ENCODE measurements at places on chromosomes 12 and 14.

DNA sequence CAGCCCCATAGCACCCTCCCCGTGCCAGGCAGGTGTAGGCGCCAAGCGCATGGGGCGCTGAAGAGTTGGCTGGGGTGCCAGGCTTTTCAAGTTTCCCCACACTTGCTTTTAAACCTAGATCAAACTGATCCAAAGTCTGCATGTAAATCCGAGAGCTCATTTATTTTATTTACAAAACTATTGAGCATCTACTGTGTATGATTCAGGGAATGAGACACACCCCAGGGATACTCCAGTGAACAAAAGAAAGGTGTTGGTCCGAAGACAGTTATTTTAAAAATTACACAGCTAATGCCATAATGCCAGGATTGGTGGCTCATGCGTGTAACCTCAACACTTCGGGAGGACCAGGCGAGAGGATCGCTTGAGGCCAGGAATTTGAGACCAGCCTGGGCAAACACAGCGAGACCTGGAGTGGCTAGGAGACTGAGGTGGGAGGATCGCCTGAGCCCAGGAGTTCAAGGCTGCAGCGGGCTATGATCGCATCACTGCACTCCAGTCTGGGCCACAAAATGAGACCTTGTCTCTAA, 780 bp upstream of the SLC41A2 start:
- no peak for DNase-seq

DNA sequence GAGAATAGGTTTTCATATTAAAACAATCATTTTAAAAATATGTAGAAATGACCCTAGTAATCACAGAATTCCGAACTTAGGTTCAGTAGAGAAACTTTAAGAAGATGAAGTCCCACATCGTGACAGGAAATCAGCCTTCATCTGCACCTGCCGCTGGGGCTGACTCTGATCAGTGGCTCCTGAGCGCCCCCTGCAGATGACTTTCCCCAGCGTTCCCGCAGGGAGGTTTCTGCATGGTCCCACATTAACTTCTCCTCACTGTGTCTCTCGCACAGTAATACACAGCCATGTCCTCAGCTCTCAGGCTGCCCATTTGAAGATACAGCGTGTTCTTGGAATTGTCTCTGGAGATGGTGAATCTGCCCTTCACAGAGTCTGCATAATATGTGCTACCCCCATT, 1131.1 kb downstream of the TMEM121 start:
- peak; percentile 92 for DNase-seq

DNA sequence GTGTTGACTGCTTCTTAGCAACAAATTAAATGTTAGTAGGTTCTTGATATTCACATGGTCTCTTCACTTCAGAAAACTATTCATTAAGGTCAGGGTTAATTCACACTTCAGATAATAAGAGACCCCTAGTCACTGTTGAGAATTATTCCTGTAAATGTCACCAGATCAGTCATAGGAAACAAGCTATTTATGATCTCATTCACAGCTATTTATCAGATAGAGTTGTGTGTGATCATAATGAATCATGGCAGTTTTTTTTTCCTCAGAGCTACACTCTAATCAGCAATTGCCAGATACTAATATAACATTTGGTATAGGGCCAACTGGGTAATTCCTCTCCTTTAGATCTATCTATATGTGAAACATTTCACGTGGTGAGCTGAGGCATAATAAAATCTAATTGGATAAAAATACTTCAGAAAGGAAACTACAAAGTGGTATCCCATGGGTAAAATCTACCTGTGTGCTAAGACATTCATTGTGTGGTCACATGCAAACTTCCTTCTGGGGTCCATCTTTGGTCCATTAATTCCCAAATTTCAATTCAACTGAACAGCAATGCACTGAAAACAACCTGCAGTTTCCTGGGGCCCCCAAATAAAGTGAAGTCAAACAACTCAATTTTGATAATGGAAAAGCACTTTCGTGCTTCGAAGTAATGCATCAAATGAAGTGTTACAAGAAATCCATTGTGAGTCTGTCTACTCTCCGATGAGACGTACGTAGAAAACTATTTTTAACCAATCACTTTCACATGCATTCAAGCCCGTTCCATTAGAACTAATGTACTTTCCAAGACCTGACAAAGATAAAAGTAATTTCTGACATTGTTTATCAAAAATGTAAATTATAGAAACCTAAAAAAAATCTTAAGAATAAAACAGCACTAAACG, 197.0 kb downstream of the ACSS3 start:
- DNase-seq, result no peak

DNA sequence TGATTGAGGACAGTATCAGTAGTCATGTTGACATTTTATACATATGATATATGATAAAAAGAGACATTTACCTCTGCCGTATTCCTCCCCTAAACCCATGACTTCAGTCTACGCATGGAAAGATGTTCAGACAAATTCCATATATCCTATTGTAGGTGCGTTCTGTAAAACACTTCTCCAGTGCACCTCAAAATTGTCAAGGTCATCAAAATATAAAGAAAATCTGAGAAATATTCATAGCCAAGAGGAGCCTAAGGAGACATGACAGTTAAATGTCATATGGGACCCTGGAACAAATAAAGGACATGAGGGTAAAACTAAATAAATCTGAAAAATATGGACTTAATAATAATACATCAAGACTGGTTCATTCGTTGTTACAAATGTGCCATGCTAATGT, 71.5 kb downstream of the CCER1 start:
- DNase-seq, result no peak

GRCh38 chr14:52825085-52825484, 33.7 kb upstream of the GNPNAT1 start:
- no peak for DNase-seq

DNA sequence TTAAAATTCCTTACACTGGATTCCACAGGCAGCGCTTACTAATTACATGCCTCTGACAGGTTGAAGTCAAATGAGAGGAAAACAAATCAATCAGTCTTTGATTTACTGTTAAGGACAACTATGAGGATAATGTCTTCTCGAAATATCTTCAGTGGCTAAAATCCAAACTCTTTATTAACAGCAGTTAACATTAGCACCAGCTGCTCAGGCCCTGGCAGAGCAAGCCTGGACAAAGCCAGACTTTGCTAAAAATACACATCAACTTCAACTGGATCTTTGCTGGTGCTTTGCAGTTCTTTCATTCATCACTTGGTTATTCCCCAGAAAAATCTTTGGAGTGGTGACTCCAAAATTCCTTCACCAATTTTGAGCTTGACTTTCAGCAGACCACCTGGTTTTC, 98.7 kb downstream of the HECTD4 start:
- DNase-seq, result no peak

GRCh38 chr12:2009623-2010022, 5.4 kb upstream of the DCP1B start:
- DNase-seq, result no peak

- peak; percentile 10 for DNase-seq
Measured at GRCh38 chr12:90854136-90854689, 100.8 kb downstream of the CCER1 start.

DNA sequence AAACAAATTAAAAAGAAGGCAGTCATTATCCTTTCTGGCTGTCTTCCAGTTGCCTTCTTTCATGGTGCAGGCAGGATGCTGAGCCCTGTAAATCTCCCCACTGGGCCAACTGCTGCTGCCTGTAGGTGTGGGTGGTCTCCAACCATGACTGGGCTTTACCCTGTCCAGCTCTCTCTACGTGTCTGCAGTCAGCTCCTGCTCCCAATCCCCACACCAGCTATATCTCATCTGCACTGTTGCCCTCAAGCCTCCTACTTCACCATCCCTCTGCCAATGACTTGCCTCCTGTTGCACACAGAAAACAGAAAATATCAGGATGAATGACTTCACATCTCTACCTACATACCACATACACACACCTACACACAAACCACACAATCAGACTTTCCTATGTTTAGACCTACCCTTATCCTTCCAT, 39.7 kb upstream of the PSMA6 start:
- no peak for DNase-seq

GRCh38 chr14:85533861-85534291, 3.9 kb downstream of the FLRT2 start:
- no peak for DNase-seq

DNA sequence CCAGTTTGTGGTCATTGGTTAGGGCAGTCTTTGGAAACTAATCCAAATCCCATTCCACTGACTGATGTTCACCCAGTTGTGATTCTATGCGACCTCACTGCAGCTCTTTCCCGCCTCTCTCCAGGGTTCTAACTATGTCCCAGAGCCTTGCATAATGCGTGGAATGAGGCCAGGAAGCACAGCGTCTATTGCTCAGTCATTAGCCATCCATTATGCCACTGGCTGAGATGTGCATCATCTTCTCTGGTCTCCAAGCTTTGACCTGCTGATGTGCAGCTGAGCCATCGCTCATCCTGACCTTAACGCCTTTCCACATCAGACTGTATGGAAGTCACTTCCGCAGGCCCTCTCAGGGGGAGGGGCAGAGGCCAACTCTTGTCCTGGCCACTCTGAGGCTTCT, 115.4 kb upstream of the VRK1 start:
- no peak for DNase-seq

DNA sequence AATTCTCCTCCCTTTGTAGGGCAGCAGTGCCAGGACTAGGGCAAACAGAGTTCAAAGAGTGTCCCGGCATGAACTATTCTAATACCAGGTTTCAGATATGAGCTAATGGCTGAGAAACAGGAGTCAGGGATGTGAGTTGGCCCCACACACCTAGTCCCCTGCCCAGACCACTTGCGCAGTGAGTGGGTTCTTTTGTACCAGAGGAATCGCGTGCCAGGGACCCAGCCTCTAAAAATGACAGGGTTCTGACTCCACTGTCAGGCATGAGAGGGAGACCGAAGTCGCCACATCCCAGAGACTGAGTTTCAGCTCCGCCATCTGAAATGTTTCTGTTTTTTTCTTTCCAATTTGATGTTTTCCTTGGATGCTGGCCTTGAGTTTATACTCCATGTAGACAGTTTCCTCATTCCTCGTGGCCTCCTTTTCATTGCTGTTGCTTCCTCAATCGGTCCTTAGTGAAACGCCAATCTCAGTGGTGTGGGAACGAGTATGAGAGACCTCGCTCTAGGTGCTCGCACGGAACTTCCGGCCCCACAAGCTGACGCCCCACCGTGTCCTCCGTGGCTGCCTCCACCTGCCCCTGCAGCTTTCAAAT, 31.5 kb downstream of the FBXL14 start:
- no peak for DNase-seq

DNA sequence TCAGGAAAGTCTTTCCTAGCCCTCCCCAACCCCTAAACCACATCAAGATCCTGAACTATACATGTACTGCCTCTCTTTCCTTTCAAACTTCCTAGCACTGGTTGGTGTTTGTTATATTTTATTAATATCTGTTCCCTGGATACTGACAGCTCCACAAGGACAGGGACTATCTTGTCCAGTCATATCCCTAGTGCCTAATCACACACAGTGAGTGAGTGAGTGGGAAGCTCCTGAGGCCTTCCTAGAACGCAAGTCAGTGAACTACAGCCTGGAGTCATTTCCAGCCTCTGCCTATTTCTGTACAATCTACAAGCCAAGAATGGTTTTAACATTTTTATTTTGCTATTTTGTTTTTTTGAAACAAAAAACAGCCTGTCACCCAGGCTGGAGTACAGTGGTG, 7.5 kb upstream of the ACTR6 start:
- no peak for DNase-seq

DNA sequence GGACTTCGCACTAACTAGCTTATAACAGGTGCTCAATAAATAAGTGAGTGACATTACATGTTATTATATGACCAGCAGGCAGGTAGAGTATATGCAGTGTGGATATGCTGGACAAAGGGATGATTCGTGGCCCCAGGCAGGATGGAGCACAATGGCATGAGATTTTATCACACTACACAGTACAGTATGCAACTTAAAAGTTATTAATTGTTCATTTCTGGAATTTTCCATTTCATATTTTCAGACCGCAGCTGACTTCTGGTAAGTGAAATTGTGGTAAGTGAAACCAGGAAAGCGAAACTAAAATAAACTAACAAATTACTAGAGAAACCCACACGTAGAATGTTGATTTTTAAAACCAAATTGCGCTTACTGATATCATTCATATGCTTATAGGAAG, 3.3 kb downstream of the PARP11 start:
- peak; percentile 14 for DNase-seq

GRCh38 chr12:6827982-6828780, at the start of gene P3H3:
TSS of gene P3H3 (plus strand) at chr12:6828407. CDS start at chr12:6828441, 34 bp downstream.
- DNase-seq, result no peak

- DNase-seq, result no peak
Measured at GRCh38 chr12:109157986-109158385, 41.6 kb downstream of the ACACB start.

DNA sequence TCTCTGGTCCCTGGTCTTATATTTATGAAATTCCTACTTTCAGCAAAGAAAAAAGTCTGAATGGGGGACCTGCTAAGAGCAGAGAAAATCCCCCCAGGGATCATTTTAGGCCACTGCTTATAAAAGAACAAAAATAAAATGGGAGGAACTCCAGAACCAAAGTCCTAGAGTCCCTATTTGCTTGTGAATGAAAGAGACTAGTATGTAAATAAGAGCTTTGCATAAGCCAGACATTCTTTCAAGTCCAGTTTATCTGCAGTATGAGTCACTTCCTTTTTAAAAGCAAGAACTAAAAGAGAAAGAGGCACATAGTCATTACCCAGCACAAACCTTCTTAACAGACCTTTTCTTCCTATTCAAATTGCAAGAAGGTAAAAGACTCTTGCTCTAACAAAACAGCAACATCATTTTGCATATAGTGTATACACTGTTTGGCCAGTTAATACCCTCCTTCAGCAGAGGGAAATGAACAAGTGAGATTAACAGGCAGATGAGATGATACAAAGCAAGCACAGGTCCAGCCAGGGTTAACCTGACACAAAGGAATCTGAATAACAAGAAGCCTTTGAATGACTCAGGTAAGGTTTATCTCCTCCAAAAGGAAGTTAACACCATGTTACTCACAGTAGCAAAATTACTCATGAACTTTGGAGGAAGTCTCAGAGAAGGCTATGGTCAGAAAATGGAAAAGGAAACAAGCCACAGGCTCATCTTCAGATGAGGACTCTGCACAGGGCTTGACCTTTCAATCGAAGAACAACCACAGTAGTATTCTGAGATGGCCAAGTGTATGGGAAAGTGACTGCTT, 87.3 kb downstream of the PHLDA1 start:
- DNase-seq, result no peak

DNA sequence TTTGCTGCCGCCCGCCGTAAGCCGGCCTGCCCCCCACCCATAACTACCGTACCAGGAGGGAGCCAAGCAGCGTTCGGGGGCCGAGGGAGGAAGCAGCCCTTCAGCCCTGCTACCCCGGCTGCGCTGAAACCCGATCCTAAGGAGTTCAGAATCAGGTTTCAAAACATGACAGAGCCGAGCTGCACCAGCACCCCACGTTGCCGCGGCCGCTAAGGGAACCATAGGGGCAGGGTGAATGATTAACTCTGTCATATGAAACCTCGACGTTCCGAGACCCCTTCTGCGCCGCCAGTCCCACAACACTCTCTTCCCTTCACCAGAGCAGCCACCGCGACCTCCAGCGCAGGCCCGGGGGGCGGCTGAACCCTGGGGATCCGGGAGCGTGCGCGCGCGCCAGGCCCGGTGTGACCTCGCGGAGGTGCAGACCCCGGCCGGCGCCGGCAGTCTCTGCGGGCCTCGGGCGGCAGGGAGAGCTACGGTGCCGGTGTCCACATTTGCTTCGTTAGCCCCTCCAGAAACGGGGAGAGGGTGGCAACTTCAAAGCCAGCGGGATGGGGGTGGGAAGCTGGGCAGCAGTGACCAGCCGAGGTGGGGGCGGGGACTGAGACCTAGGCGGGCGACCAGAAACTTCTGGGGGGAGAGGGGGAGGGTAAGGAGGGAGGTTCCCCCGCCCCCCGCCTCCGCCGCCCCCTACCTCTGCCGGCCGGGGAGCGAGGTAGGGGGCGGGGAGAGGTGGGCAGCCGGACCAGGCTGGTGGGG, 1.6 kb downstream of the SIX4 start:
- no peak for DNase-seq
